ENCODE measurements at places on chromosomes 13 and 19.
A peak's percentile ranks its signal among the peaks of the same experiment; 100 is the strongest.

DNA sequence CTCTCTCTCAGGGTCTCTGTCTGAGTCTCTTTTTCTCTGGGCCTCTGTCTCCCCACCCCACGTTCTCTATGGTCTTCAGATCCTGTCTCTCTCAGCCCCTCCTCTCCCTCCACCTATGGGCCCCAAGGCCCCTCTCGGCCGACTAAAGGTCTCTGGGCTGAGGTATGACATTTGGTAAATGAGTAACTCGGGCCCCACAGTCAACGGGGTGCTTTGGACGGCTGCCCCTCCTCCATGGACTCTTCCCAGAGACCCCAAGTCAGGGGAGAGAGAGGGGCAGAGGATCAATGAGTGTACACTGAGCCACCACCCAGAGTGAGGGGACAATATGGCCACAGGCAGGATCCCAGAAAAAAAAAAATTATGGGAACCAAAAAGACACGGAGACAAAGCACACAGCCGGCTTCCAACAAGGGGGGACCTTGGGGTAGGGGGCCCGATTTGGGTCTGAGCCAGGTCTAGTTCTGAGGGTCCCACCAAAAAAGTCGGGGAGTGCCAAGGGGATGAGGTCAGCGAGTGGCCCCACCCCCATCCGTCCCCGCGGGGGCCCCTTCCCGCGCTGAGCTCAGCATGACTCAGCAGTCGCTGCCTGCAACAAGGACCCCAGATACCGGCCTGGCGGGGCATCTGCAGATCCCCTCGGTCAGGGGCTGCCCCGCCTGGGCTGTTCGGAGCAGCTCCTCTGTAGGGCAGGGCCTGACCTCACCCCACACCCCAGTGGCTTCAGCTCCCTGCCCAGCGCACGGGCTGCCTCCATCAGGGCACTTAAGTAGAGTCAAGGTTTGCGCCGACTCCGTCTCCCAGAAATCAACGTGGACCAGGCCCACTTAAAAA lies 1.5 kb upstream of the FTL start:
- peak; percentile 77 for DNase-seq

- no peak for DNase-seq
Observed at GRCh38 chr13:59734393-59734792, 429.3 kb downstream of the DIAPH3 start.

DNA sequence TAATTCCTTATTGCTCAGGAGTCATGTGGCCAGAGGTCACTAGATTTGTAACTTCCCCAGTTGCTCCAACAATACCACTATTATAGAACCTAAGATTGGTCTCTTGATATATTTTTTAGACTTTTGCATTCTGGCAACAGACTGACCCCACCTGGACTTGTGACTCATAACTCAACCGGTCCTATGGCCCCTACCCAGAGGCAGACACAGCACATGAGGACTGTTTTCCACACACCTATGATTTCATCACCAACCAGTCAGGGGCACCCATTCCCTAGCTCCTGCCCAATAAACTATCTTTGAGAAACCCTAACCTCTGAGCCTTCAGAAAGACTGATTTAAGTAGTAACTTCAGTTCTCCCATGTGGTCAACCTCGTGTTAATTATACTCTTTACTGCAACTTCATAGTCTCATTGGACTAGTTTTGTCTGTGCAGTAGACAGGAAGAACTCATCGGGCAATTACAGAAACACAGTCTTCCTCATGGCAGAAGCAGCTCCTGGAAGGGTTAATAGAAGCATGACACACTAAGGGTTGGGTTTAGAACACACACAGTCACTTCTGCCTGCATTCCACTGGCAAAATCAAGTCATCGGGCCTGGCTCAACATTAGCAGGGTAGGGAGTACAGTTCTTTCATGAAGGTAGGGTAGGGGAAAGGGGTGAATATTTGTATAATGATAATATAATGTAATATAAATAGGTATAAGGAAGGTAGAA lies 251.8 kb downstream of the UQCRFS1 start:
- no peak for DNase-seq

DNA sequence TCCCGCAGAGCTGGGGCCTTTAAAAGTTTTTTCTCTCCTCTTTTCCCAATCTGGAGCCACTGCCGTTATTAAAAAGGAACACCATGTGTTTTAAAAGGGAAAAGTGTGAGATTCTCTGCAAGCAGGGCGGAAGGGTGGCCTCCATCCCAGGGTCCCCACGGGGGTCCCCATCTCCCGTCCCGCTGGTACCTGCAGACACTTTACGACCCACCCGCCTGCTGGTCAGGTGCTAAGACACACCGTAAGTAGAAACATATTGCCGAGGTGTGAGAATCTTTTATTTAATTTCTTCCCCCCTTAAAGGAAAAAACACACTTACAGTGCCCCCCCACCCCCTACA lies 1.8 kb downstream of the CRLF1 start:
- DNase-seq: no peak

GRCh38 chr13:21123956-21124355 lies 52.4 kb downstream of the SKA3 start:
- no peak for DNase-seq

- peak; percentile 57 for DNase-seq
Observed at GRCh38 chr19:7699417-7700401, 2.2 kb downstream of the FCER2 start.

DNA sequence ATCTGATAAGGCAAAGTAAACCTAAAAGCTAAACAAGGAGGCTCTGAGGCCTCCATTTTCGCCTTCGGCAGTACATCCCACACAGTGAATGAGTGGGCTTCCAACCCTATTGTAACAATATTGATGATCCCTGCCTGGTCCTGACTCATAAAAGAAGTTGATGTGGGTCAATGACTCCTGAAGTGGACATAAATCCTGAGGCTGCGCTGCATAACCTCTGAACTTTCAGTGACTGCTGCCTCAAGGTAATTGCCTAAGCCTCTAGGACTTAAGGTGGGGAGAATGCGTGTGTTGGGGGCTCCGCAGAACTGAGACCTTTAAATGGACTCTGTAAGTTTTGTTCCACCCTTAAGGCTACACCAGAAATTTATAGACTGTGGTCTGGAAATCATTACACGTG lies 42.6 kb downstream of the SIAH3 start:
- DNase-seq: no peak

DNA sequence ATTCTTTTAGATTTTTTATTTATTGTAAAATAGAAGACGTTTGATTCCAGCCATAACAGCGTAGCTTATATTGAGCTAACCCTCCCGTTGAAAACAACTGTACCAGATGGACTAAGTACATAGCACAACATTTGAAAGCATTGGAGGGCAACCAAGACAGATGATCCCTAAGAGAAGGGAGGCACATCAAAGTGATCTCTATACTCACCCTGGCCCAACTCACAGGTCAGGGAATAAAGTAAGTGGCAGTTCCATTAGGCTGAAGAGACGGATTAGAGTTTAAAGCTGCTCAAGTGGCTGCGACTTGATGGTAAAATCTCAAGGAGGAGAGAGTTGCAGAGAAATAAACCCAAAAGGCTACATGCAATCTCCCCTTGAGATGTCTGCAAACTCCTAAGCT lies 65.1 kb upstream of the ITM2B start:
- DNase-seq: no peak

DNA sequence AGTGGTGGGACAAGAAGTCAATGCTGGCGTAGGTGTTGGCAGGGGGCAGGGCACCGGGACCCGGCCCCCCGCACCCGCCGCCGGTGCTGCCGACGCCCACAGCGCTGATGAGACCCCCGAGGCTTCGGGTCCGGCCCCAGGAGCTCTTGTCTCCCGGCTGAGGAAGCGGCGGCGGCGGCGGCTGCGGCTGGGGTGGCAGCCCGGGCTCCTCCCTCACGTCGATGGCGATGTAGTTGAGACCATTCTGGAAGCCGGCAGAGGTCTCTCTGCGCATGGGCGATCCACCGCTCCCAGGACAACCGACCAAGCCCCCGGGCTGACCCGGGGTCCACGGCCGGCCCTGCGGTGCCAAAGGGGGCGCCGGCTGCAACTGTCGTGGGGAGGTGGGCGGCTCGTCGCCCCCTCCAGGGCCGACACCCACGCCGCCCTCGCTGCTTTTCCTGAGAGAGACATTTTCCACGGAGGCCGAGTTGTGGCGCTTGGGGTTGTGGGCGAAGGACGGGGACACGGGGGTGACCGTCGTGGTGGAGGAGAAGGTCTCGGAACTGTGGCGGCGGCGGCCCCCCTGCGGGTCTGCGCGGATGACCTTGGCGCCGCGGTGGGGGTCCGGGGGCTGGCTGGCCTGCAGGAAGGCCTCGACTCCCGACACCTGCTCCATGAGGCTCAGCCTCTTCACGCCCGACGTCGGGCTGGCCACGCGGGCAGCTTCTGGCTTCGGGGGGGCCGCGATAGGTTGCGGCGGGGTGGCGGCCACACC lies 4.1 kb downstream of the IRS2 start:
- DNase-seq: no peak

GRCh38 chr13:98473788-98474144 lies 103.1 kb downstream of the STK24 start:
- DNase-seq: no peak

- no peak for DNase-seq
Observed at GRCh38 chr13:43107780-43108179, 84.4 kb downstream of the DNAJC15 start.

- DNase-seq: no peak
Observed at GRCh38 chr19:2064395-2064787, 13.3 kb upstream of the MKNK2 start.

DNA sequence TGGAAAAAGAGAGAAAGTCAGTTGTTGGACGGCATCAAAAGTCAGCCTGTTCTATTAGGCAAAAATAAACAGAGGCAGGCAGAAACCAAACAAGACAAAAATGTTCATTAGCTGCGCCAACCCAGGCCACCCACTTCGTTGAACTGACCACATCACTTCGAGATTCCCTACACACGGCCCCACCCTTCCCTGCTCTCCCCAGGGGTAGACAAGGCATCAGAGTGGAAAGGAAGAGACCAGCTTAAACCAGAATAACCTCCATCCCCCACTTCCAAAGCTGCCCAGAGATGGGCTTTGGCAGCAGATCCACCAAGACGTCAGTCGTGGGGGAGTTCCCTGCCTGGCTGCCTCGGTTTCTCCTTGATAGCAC lies 204.6 kb upstream of the TSHZ3 start:
- DNase-seq: no peak

DNA sequence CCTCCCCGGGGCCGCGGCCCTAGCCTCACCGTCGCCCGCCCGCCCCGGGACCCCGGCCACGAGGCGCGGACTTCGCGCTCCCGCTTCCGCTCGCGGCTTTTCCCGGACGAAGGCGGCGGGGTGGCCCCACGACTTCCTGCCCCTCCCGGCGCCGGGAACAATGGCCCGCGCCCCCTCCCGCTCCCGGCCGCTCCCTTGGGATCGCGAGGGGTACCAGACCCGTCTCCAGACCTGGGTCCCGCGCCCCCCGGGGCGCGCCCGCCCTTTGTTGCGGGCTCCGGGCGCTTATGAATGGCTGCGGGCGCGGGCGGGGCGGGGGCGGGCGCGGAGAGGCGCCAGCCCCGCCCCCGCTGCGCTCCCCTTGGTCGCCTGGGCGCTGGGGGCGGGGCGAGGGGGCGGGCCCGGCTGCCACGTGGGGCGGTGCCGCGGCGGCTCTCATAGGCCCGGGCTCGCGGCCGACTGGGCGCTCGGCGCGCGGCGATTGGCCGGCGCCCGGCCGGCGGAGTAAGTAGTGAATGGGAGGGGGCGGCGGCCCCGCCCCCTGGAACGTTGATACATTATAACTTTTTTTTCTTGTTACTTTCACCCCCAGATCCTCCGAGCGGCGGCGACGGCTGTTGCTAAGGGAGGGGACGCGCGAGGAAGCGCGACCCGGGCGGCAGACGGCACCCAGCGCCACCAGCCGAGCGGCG lies 1.1 kb downstream of the MIDN start:
- DNase-seq: peak; percentile 93

DNA sequence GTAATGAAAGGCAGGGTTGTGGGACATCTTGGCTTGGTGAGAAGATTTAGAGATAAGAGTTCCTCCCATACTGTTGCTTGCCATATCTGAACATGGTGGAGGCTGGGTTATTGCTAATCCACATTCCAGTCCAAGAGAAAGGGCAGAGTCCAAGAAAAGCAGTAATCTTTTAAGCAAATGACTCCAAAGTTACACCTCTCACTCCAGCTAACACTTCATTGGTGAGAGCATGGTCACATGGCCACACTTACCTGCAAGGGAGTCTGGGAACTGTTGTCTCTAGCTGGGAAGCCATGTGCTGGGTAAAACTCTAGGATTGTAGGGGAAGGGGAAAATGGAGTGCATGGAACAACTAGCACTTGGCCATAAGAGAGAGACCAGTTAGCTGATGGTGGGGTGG lies 5.6 kb downstream of the C19orf81 start:
- no peak for DNase-seq
